Stimulated activated CD8-positive, alpha-beta memory T cell treated with anti-CD3 and anti-CD28 coated beads, Interleukin-7, amount 100 ng/mL, for 48 hours (primary cell): ENCODE measurements at places on chromosomes 11 and 22.
A peak's percentile ranks its signal among the peaks of the same experiment; 100 is the strongest.

GRCh38 chr11:19915808-19916207 lies 203.2 kb downstream of the NAV2 start:
- DNase-seq: no peak

GRCh38 chr11:45285930-45286632 lies at the start of gene SYT13:
Gene SYT13 (minus strand): TSS chr11:45286341. CDS start chr11:45286207, 134 bp downstream.
- DNase-seq: no peak

DNA sequence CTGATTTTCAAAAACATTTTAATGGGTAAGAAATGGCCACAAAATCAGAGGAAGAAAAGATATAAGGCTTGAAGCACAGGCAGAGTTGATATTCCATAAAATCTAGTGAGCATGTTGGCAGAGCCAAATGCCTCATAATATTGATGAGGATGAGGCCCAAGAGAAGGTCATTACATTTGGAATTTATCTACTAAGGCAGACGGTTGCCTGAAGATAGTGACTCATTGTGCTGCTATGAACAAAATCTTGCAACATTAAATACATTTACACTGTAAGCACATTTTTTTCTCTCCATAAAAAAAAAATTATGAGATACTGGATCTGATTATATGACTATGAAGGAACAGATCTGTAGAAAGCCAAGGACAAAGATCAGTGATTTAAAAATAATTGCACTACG lies 881.4 kb upstream of the CHORDC1 start:
- no peak for DNase-seq

DNA sequence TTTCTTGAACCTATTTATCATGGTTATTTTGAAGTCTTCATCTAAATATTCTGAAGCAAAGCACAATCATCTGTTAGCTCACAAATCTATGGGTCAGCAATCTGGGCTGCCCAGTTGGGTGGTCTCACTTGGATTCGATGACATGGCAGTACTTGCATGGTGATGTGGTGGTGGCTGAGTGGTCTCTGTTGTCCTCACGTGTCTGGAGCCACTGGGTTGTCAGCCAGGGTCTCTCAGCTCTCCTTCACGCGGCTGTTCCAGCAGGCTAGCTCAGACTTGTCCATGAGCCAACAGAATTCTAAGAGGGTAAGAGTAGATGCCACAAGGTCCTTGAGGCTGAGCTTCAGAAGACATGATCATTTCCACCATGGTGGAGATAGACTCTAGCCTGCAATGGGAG lies 66.4 kb upstream of the KCNQ1OT1 start:
- DNase-seq: no peak

- no peak for DNase-seq
Observed at GRCh38 chr11:67699521-67699920, 25.1 kb upstream of the ALDH3B2 start.

DNA sequence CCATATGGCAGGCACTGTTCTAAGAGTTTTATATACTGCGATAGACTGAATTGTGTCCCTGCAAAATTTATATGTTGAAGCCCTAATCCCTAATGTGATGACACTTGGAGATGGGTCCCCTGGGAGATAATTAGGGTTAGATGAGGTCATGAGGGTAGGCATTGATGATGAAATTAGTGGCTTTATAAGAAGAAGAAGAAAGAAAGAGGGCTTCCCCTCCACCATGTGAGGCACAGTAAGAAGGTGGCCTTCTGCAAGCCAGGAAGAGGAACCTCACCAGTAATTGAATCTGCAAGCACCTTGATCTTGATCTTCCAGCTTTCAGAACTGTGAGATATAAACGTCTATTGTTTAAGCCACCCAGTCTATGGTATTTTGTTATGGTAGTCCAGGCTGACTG lies 46.6 kb upstream of the TENM4 start:
- DNase-seq: no peak

DNA sequence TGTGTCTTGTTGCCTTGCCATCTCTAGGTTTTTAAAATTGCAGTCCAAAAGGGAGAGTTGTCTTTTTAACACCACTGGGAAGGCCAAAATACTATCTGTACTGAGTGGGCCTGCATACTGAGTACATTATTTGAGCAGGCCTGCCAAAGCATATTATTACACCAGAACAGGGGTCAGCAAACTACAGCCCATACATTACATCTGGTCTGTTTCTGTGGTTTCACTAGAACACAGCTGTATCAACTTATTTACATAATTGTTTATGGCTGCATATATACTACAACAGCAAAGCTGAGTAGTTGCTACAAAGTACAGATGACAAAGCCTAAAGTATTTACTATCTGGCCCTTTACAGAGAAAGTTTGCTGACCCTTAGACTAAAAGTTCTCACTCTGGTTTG lies 74.0 kb downstream of the USP35 start:
- no peak for DNase-seq

DNA sequence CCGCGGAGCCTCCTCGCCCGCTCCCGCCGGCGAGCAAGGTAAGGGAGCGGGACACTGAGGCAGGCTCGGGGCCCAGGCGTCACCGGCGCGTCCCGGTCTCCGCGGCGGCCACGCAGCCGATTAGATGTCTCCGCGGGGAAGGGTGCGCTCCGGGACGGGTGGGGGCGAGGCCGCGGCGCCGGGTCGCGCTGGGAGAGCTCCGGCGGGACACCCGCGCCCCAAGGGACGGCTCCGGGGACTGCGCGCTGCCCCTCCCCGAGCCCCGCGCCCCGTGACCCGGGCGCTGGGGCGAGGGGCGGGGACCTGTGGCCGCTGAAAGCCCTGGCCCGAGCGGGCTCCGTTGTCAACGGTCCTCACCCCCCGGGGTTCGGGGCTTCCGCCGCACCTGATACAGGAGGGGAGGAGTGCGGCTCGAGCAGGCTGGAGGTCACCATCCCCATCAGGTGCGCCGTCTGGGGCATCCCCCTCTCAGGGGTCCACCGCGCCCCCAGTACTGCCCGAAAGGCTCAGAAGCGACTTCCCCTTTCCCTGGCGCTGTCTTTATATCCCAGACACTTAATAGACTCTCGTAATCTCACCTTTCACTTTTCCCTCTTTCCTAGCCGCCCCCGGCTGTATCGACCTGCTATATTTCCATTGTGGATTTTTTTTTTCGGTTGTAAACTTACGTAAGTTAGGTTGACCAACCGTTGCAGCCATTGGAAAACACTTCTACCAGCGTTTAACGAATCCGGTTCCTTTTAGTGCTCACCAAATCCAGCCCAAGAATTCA lies 573 bp downstream of the PPFIA1 start:
- peak; percentile 8 for DNase-seq

DNA sequence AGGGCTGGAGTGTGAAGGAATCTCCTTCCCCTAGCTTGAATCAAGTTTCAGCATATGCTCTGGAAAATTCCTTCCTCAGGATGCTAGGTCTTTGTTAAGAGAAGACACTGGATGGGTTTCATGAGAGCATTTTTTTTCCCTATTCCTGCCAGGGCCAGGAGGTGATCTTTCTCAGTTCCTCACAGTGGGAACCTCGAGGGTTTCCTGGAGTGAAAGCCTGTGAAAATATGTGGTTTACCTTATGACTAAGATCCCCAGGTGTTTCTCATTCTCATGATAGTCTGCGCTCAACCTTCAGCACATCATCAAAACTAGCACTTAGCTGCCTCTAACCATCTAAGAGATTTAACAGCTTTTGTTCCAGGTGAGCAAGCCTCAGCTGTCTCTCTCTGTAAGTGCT lies 985.3 kb upstream of the FAT3 start:
- DNase-seq: no peak

DNA sequence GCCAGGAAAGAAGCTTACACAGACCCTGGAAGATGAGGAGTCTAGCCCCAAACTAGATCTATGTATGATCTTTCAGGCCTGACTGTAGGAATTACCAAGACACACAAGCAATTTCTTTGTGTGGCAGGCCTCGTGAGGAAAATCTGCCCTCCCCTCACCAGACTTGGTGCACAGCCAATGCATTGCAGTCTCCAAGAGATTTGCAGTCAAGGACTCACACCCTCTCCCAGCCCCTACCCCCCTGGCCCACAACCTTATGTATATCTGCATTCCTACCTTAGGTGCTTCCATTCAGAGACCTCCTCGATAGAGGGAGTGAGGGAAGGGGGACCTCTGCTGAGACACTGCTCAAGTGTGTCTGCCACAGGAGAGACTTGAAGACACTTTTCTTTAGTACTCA lies 9.8 kb downstream of the OR8B12 start:
- DNase-seq: no peak

DNA sequence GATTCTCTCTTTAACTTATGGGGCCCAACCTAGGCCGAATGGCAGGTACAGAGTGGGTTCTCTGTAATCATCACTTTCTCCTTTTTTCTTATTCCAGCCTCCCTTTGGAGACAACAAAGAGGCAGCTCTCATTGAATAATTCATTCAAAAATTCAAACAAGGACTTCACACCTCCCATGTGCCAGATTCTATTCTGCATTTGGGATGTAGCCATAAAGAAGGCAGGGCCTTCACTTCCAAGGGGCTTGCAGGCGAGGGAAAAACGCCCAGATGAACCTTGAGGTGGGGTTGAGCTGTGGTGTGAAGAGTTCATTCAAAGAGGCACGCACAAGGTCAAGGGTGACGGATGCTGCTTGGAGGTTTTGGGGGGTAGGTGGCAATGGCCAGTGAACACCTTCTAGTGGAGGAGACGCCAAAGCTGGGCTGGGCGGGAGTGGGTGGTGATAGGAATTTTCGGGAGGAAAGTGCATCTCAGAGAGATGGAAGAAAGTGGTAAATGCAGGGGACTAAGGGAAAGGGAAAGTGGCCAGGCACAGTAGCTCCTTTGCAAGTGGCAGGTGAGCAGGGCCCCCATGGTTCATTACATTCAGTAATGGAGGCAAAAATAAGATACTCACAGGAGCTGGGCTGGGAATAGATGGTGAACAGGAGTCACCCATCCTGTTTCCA lies 499.6 kb downstream of the MIAT start:
- no peak for DNase-seq

DNA sequence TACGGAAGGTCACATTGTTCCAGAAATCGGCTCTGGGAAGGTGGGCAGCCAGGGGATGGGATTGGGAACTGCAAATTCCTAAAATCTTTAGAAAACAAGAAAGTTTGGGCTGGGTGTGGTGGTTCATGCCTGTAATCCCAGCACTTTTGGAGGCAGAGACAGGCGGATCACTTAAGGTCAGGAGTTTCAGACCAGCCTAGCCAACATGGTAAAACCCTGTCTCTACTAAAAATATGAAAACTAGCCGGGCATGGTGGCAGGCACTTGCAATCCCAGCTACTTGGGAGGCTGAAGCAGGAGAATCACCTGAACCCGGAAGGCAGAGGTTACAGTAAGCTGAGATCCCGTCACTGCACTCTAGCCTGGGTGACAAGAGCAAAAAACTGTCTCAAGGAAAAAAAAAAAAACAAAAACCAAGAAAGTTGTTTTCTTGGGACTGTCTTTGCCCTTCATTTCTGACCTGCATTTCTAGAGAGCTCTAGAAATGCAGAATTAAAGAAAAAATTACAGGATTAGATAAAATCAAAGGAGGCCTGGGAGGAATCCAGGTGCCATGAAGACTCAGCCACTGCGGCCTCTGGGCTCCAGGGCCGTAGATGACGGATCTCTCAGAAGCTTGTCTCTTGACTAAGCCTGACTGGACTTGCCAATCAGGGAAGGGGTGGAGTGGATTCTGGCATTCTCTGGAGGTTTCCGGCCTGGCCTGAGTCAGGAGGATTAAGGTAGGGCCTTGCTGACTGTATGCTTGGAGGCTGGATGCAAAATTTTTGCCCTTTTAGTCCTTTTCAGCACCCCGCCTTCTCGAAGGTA lies 5.3 kb upstream of the MALAT1 start:
- DNase-seq: no peak

DNA sequence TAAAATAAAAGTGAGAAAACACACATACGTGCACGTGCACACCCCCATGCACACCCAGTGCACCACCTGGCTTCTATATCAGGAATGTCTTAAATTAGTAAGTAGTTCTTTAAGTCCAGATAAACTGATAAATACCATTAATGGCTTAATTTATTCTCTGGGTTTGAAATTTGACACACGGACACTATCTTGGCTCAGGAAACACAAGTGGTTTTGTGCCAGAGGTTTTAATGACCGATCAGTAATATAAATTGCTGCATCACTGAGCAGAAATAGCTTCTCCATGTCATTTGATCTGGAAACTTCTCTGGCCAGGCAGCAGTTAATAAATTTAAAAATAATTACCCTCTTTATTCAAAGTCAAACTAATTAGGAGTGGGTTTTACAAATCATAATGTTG lies 101.5 kb upstream of the NNMT start:
- DNase-seq: no peak
